AG04449 (cell line): ENCODE measurements at places on chromosomes 4 and X.

DNA sequence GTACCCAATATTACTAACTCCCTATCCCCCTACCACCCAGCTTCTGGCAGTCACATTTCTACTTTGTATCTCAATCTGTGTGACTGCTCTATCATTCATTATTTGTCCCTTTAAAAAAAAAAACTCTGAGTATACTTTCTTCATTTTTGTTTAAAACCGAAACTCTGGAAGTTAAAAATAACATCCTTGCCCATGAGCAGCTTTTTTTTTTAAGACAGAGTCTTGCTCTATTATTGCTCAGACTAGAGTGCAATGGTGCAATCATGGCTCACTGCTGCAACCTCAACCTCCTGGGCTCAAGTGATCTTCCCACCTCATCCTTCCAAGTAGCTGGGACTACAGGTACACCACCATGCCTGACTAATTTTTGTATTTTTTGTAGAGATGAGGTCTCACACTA, 15.8 kb downstream of the UBE2K start:
- DNase-seq, result no peak

- no peak for DNase-seq
Observed at GRCh38 chrX:2498781-2499302, 1.9 kb downstream of the DHRSX start.

DNA sequence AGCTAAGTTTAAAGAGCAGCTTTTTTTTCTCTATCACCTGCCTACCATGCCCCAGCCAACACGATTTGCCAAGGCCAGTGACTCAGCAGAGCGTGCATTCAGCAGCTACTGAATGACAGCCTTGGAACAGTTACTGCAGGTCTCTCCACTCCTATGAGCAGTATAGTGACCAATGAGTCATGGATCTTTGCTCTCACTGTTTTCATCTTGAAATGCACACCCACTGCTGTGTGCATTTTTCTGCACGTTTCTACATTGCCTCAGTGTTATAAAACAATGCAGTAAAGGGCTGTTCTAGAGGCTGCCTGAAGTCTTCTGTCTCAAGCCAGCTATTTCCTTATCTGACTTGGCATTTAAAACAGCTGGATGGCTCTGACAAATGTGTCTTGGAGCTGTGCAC, 66.0 kb upstream of the C4orf54 start:
- no peak for DNase-seq

- no peak for DNase-seq
Observed at GRCh38 chrX:32281853-32282252, 929.5 kb downstream of the DMD start.

GRCh38 chrX:124506066-124506465, 159.7 kb downstream of the SH2D1A start:
- DNase-seq, result no peak

DNA sequence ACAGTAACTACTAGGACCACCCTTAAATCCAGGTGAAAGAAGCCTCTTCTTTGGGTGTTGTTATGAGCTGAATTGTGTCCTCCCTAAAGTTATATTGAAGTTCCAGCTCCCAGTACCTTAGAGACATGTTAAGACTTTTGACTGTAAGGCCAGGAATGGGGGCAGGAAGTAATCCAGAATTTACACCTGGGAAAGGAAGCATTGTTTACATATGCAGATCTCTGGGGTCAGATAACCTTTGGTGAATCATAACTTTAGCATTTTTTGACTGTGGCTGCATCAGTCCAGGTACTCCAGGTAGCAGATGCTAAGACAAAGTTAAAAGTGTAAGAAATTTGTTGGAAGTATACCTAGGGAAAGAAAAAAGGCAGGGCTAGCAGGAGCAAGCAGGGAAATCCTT, 104.9 kb upstream of the CENPE start:
- no peak for DNase-seq

DNA sequence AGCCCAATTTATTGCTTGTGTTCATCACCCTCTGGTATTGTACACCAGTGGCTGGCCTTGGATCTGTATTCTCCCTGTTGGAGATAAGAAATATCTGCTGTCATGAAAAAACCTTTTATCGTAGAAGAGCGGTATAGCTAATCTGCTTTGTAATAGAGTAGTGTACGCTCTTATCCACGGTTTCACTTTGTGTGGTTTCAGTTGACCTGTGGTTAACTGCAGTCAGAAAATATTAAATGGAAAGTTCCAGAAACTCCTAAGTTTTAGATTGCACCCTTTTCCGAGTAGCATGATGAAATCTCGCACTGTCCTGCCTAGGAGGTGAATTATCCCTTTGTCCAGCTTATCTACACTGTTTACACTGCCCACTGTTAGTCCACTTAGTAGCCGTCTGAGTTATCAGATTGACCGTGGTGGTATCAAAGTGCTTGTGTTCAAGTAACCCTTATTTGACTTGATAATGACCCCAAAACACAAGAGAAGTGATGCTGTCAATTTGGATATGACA, 42.4 kb downstream of the KDM6A start:
- no peak for DNase-seq

GRCh38 chr4:28010577-28011240, 1150.1 kb downstream of the STIM2 start:
- no peak for DNase-seq

- DNase-seq, result no peak
Observed at GRCh38 chr4:6201580-6202091, 1.3 kb upstream of the JAKMIP1 start.

GRCh38 chrX:148314876-148315275, 185.5 kb upstream of the AFF2 start:
- no peak for DNase-seq

- DNase-seq, result no peak
Observed at GRCh38 chr4:58649226-58649625, 1539.0 kb upstream of the IGFBP7 start.

GRCh38 chr4:114272226-114272625, 292.8 kb upstream of the ARSJ start:
- DNase-seq, result peak; percentile 99

DNA sequence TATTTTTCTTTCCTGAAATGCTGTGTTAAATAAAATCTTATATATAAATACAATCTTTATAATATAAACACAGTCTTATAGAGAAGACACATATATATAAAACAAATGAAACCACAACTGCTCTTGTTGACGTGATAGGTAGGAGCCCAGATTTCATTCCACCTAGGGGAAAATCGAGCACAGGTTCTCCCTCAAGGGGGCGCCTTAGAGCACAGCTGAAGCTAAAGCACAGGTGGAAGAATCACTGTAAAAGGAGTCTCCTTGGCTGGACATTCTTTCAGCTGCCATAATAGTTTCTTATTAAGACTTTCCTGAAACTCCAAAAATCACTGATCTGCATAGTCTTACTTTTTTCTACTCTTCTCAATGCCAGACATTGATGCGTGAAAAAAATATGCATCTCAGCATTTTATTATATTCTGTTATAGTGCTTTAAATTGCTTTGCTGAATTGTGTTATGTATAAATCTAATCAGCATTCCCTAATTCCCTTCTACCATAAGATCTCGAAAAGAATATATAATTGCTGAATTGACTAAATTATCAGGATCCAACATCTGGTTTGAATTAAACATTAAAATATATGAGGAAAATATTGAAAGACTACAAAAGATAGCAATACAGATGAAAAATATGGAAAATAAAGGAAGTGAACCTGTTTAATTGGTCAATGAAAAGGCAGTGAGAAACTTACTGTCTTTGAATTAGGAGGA, 25.5 kb upstream of the RXFP1 start:
- no peak for DNase-seq

DNA sequence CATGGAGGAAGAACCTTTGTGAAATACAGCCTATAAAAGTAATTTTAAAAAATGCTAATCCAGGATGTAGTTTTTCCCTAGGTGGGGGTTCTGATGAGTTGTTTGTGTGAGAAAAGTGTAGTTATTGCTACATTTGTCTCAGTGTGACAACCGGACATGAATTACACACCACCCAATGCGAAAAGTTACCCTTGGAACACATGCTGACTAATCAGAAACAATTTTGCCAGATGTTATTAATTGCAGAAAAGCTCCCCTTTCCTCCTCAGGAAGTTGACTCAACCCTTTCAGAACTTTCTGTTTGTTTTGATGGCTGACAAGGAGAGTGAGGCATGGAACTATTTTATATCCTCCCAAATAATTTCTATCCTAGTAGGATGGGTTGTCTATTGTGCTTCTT, 38.1 kb upstream of the EDA2R start:
- DNase-seq, result no peak

DNA sequence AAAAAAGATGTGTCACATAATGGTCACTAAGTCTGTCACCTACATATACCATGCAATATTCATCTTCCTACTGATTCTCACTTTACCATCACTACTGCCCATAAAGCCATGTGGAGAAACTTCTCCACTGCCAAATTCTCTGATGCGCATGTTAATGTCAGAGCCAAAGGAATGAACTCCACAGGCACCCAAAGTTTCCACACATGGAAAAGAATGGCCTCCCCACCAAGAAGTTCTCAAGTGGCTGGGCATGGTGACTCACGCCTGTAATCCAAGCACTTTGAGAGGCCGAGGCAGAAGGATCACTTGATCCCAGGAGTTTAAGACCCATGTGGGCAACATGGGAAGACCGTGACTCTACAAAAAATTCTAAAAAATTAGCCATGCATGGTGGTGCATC, 43.8 kb upstream of the UGDH start:
- DNase-seq, result no peak

- DNase-seq, result peak; percentile 3
Observed at GRCh38 chr4:16125571-16126445, 42.0 kb upstream of the PROM1 start.

DNA sequence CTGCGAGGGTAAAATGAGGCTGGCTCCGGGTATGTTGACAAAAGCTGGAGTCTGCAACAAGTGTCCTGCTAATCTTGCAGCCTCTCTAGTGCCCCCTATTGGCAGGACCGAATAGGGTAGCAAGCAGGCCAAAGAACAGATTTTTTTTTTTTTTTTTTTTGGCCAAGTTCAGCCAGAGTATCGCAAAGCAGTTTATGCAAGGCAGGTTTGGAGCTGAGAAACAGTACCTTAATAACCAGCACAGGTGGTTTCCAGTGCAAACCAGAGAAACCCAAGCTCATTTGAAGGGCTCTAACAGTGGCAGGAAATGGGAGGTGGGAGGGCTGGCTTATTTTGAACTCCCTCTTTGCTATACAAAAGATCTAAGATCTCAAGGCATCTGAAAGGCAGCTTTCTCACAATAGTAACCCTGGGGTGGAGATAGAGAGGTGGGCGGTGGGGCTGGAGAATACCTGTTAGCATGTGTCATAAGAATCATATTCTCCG, 38.2 kb upstream of the OCIAD2 start:
- no peak for DNase-seq

- no peak for DNase-seq
Observed at GRCh38 chr4:186102931-186103330, 1.6 kb upstream of the FAM149A start.

GRCh38 chrX:16843208-16843909, 26.8 kb downstream of the RBBP7 start:
- DNase-seq, result no peak

GRCh38 chrX:29487214-29487613, 728.1 kb upstream of the MAGEB2 start:
- no peak for DNase-seq

DNA sequence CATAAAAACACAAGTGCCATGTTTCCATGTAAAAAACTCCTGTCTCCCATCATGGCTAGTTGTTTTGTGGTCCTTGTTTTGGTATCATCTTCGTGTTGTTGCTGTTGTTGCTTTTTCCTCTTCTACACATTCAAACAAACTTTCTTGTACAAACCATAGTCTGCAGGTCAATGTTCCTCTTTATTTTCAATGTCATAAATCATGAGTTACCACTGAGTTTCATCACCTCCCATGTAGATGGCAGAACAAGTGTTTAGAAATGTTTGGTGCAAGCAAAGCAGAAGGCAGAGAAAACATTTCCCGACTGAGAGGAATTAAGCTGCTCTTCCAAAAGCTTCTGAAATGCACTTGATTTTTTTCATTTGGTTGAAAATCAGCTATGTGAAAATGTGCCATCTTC, 166.0 kb downstream of the ANTXR2 start:
- DNase-seq, result no peak

- no peak for DNase-seq
Observed at GRCh38 chr4:28973587-28974350, 1746.4 kb upstream of the PCDH7 start.

DNA sequence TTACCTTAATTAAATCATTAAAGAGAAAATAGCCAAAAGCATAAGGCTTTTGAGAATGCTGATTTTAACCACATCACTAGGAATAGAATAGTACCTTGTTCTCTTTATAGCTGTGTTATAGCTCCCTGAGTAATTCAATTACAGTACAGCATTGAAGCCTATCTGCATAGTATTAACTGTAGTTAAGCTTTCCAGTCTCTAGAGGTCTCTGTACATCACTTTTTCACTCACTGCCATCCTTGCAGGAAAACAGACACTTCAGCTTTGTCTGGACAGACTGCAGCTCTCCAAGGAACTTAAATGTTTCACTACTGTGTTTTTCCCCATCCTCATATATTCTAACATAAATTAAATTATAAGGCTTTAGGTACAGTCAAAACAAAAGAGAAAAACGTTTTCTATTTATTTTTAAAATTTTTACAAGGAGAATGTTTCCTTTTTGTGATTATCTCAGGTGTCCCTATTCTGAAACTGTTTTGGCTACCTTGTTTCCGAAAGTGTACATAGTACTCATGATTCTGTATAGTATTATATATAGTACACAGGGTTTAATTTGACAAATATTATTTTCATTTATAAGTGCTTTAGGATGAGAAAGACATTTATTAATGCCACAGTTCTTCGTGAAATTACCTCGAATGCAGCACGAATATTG, 407.9 kb downstream of the PCDH18 start:
- DNase-seq, result peak; percentile 59

DNA sequence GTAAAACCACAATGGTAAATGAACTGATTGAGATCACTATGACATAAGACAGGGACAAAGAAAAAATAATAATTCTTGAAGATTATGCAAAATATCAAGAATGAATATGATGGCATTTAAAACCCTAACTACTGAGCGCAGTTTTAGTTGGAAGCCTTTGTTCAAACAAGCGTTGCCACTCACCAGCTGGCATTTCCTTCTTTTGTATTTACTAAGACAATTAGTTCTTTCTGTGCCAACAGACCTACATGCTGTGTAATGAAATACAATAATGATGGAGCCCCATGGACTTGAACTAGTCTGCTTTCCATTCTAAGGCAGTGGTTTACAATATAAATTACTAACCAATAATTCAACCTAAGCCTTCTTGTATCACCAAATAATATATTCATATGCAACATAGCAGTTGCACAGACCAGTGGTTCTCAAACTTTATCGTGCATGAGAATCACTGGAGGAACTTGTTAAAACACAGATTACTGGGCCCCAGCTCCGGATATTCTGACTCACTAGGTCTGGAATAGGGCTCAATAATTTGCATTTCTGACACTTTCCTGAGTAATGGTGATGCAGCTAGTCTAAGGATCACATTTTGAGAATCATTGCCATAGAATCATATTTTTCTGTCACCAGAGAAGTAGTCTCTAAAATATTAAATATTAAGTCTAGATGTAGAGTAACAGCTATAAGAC, 196.4 kb upstream of the MAGEB18 start:
- DNase-seq, result no peak
